Activated CD8-positive, alpha-beta T cell treated with anti-CD3 and anti-CD28 coated beads, Interleukin-2, amount 10 ng/mL, durations not matched to agents 7 days and 5 days (primary cell): ENCODE measurements at places on chromosomes 1 and 21.

DNA sequence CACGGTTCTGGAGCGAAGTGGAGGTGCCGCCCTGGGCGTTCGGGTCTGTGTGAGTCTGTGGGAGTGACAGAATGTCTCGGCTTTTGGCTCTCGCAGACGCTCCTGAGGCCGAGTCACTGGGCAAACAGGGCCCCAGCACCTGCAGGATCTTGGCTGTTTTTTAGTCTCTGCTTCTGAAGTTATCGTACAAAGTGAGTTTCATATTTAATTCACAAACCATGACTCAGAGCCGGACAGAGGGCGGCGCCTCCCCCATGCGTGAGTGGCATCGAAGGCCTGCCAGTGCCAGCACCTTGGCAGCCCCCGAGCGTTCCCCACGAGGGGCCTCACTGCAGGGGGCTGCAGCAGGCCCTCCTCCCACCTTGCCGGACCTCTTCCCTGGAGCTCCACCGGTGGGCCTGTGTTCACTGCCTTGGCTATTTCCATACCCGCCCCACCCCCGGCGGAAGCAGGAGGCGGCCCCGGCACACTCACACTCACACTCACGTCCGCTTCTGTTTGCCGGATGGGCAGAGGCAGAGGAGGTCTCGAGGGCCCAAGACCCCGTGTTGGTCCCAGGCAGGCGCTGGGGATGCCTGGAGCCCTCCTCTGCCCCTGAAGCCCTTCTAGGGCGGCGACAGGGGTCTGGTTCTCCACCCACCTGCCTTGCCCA, 56.3 kb downstream of the MORN1 start:
- no peak for DNase-seq

DNA sequence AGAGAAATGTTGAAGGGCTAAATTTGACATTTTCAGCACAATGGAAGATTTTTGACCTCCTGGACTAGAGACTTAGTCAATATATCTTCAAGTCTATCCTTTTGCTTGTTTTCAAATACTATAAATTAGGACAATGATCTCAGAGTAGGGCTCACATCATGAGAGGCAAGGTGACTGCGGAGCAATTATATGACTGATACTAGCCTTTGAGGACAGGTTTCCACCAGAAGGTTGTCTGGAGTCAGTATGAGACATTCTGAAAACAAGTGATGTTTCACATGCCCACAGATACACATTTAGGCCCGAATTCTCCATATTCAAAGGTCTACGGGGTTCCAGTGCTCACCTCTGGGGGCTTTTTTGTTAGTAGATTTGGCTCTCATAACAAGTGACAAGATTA, 142.3 kb upstream of the SAMSN1 start:
- no peak for DNase-seq

- no peak for DNase-seq
These were observed 55.5 kb downstream of the MPZL1 start for GRCh38 chr1:167777269-167777650.

DNA sequence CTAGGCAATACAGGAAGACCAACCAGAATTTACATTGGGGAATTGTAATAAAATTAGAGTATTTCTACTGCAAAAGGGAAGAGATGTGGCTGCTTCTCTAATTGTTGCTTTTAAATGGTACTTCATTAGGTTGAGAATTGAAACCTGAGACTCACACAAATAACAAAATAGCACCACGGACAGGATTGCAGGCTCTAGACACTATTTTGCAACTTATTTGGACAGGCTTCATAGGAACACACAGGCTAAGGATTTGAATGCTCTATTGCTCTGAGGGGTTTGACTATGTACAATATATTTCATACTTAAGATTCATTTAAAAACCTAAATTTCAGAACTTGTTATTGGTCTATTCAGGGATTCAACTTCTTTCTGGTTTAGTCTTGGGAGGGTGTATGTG, 79.6 kb downstream of the ATP1B1 start:
- no peak for DNase-seq

DNA sequence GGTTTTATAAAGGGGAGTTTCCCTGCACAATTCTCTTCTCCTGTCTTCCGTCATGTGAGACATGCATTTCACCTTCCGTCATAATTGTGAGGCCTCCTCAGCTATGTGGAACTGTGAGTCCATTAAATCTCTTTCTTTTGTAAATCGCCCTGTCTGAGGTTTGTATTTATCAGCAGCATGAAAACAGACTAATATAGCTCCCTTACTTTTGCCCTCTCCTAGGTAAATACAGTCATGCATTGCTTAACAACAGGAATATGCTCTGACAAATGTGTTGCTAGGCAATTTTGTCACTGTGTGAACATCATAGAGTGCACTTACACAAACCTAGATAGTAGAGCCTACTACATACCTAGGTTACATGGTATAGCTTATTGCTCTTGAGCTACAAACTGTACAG, 616.8 kb downstream of the RWDD3 start:
- DNase-seq: no peak

DNA sequence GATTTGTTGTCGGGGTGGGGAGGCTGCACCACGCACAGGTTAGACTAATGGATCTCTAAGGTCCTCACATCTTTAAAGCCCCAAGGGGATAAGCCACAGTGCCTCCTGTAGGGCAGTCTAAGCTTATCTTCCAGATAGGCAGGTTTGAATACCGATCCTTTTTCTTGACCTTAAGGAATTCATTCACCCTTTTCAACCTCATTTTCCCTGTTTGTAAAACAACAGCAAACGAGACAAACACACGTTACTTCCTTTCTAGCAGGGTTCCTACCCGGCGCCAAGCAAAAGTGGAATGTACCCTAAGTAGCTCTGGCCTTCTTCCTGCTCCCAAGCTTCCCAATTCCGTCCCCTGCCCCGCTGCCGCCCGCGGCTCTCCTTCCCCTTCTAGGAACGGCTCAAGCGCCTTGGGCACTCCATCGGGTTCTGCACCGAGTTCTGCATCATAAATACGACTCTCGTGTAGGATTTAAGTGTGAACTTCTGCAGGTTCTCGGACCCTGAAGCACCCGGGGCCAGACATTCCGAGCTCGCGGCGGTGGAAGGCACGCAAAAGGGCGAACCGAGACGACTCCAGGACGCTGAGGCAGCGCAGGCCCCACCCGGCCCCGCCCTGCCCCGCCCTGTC, 548 bp upstream of the CDC20 start:
- DNase-seq: peak; percentile 45

- DNase-seq: no peak
These were observed 32.8 kb downstream of the ABCG1 start for GRCh38 chr21:42251654-42252324.

GRCh38 chr1:172821609-172822274, 162.8 kb downstream of the FASLG start:
- no peak for DNase-seq

GRCh38 chr1:14593302-14593701, 5.2 kb upstream of the KAZN start:
- no peak for DNase-seq

GRCh38 chr1:164561007-164561406, 2.0 kb downstream of the PBX1 start:
- DNase-seq: no peak

DNA sequence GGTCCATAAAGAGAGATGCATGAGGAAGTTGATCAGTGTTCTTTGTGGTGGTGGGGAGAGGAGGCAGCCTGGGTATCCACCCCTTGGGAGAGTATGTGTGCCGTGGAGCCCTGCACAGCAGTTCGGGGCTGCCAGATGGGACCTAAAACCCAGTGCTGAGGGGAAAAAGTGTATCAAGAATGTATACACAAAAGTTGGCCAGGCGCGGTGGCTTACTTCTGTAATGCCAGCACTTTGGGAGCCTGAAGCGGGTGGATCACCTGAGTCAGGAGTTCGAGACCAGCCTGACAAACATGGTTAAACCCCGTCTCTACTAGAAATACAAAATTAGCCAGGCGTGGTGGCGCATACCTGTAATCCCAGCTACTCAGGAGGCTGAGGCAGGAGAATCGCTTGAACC, 4.1 kb upstream of the TTC4 start:
- DNase-seq: no peak

DNA sequence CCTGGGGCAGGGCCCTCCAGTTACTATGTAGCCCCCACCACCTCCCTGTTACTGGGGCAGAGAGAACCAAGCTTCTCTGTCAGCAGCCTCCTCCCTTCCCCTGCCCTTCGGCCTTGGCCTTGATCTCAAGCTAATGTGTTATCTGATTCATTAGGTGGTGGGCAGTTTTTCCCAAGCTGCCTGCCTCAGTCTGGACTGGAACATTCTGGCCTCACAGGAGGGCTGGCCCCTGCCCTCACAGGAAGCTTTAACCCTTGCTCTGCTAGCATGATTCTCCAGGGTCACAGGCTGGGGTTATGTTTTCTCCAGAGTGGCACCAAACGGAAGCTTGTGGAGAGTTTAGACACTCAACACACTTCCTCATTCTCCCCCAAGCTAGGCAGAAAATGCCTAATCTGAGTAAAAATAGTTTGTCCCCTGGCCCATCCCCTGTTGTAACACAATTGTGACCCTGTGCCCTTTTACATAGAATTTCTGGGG, 37.2 kb upstream of the SLC6A9 start:
- no peak for DNase-seq

DNA sequence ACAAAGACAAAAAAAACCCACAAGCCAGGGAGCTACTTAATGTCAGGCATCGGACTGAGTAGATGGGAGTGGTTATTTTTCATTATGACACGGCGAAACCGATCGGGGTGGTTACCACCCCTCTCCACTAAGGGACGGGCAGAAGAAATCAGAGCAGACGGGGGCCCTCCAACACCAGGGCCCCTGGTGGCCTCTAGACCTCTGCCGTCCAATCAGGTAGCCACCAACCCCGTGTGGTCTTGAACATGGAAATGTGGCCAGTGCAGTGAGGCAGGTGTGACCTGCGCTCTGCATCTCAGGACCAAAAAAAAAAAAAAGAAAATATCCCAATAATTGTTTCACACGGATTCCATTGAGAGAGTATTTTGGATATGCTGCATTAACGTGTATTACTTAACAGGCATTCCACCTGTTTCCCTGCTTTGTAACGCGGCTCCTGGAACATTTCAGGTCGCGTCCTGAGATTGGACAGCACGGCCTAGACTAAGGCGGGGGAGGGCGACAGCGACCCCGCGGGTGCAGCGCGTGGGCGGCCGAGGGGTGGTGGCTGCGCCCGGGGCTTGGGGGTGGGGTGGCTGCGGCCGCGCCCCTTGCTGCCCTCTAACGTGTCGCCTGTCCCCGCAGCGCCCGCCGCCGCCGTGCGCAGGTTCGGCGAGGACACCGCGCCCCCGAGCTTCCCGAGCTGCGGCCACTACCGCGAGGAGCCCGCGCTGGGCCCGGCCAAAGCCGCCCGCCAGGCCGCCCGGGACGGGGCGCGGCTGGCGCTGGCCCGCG, 48.3 kb downstream of the SIM2 start:
- DNase-seq: no peak
